ENCODE measurements at places on chromosomes 2 and 18.

DNA sequence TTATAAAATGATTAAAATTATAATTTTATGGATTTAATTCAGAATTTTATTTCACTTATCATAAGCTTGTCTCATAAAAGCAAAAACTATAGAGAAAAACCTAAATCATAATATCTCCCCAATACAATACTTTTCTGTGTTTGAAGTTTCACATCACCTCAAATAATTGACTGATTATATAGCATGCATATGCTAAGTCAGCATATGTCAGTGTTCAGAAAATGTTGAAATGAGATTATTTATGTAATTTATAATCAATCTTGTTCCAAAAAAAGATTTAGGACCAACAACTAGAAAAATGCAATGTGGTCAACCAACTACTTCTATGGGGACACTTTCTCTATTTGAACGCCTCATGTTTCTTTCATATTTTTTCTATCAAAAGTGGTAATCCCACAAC lies 902.6 kb downstream of the CPS1 start:
- no peak for DNase-seq

DNA sequence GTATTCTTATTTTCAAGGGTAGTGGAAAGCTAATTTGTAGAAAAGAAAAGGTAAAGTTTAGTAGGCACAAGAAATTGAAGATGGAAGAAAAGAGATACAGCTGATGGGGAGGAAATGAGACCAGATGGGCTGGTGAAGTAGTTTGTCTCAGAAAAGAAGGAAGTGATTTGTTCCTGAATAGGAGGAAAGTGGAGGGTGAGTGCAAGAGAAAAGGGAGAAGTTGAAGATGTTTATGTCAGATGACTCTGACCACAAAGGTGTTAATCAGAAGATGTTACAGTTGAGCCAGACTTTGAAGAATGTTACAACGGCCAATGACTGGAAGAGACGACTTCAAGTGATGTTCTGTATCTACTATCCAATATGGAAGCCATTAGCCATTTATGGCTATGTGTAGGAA lies 21.2 kb downstream of the ZSCAN30 start:
- DNase-seq, result no peak

DNA sequence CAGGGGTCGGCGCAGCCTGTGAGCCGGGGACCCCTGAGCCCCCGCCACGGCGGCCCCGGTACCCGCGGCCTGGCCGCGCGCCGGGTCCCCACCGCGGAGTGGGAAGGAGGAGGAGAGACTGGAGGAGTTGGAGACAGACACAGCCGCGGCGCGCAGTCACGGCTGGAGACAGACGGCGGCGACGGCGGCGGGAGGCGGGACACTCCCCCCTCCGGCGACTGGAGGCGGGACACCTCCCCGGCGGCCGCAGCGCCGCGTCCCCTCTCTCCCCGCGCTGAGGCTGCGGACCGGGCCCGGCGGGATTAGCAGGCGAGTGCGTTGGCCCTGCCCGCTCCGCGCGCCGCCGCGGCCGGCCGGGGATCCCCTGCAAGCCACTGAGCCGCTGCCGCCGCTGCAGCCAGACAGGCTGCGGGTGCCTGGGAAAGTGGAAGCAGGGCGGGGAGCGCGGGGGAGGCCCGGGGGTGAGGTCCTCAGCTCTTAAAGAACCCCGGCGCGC lies 1.0 kb upstream of the LDLRAD4 start:
- no peak for DNase-seq

- no peak for DNase-seq
These were observed 150.1 kb downstream of the TNS1 start for GRCh38 chr2:217852555-217853211.

GRCh38 chr2:173122936-173123335 lies 47.3 kb downstream of the MAP3K20 start:
- no peak for DNase-seq
